ENCODE measurements at places on chromosomes 7 and 10. TPM values are rescaled to one million over a fixed set of nuclear protein-coding genes. Genes with fewer than 3 reads are reported as not detected.

DNA sequence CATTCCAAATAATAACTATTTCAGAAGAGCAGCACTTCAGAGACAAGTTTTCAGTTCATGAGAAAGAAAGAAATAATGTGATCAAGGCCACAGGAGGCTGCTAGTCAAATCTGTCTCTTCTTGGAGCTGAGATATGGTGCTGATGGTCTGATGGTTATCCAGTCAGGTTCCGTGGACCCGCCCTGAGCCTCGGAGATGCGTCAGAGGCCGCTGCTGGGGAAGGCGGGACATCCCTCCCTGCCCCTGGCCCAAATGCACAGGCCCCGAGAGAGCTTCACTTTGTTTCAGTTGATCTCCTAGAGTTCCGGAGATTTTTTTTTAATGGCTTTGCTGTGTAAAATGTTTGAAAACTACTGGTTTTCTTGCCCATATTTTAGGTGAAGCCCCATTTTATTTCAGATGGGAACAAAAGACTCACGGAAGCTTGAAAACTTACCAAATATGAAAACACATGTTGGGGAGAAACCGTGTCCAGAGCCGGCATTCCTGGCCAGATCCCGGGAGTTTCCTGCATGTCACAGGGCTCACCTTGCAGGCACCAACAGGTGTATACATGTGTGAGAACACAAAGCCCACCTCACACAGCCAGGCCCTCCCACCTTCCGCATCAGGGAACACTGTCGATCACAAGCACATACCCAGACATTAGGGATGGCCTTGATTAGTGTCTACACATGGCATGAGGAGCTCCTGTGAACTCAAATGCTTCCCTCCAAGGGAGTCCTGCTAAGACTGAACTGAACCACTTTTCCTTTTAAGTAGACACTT lies 499.0 kb downstream of the TCERG1L start:
- DNase-seq, result no peak

The SNX10 gene
- 3.5 TPM for total RNA-seq

GRCh38 chr7:130970696-130971095 lies 236.7 kb upstream of the KLF14 start:
- DNase-seq, result no peak

DNA sequence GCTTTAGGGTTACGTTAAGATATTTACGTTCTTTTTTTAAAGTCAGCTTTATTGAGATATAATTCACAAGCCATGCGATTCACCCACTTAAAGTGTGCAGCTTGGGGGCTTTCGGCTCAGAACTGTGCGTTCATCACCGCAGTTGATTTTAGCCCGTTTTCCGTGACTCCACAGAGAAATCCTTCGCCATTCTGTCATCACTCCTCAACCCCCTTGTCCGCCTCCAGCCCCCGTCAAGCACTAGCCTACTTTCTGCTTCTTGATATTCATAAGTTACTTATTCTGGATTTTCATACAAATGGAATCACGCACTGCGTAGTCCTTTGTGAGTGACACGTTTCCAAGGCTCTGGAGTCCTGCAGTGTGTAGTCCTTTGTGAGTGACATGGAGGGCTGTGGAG lies 20.4 kb downstream of the FAM20C start:
- no peak for DNase-seq

DNA sequence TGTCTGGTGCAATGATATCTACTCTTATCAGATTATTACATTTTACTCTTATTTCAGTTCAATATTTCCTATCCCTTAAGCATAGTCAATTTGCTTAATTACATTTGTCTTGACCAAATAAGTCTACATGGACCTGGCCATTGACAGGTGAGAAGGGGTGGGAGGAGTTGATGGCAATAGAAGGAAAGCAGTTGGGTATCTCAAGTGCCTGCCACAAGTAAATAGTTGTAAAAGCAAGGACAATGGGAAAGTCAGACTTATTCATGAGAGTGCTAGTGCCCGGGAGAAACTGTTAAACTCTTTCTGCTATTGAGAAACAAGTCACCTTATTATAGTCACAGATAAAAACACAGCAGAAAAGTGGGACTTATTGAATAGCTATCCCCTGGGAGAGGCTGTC lies 32.4 kb upstream of the HGF start:
- no peak for DNase-seq

The ERVW-1 gene
- not detected for total RNA-seq

The KLF14 gene
- total RNA-seq, result 0.17 TPM
